ENCODE measurements at places on chromosomes 6 and 20.

GRCh38 chr6:87274660-87275274, 47.6 kb upstream of the SMIM8 start:
- DNase-seq, result no peak

DNA sequence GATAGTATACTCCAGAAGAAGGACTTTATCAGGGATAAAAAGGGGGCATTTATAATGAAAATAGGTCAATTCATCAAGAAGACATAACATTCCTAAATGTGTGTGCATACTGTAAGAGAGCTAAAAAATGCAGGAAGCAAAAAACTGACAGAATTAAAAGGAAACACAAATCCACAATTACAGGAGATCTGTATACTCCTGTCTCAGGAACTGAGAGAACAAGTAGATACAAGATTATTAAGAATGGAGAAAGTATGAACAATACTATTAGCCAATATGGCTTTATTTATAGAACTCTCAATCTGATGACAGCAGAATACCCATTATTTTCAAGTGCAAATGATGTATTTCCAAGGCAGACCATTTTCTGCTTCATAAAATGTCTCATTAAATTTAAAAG, 167.7 kb upstream of the BMP5 start:
- no peak for DNase-seq

DNA sequence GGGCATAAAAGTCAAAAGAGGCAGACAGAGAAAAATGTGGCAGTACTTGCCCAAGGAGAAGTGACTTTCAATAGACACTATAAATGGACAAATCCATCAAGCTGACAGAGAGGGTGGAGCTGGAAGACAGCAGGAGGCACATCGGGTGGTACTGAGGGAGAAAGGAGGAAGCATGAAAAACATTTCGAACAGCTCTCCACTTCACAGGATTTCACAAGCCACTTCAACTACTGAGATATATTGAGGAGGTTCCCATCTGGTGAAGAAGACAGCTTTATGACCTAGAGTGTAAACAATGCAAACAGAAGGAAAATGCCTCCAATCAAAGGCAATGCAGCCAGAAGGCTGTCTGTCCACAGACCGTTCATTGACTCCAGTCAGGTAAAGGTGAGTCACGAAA, 259.4 kb upstream of the ECI2 start:
- no peak for DNase-seq

DNA sequence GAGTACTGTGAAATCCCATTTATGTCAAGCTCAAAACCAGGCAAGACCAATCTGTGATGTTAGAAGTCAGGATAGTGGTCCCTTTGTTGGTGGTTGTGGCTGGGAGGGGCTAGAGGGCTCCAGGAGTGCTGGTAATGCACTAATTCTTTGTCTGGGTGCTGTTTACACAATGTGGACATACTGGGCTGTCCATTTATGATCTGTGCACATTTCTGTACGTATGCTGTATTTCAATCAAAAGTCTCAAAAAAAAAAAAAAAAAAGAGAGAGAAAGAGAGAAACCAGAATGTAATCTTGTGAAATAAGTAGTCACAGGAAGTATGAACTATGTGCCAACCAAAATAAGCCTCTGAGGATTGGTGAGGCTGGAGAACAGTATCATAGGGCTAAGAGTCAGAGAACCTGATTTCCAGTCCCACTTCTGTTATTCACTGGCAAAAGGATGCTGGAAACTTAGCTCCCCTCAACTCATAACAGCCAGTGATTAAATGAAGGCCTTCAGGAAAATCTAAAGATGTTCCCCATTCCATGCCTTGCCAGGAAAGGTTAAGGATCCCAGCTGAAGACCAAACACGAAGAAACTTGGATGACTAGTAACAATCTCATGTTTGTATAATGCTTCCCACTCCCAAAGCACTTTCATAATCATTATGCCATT, 19.6 kb upstream of the TRAM2 start:
- DNase-seq, result no peak

GRCh38 chr6:113595911-113596376, 261.2 kb upstream of the MARCKS start:
- DNase-seq, result no peak

DNA sequence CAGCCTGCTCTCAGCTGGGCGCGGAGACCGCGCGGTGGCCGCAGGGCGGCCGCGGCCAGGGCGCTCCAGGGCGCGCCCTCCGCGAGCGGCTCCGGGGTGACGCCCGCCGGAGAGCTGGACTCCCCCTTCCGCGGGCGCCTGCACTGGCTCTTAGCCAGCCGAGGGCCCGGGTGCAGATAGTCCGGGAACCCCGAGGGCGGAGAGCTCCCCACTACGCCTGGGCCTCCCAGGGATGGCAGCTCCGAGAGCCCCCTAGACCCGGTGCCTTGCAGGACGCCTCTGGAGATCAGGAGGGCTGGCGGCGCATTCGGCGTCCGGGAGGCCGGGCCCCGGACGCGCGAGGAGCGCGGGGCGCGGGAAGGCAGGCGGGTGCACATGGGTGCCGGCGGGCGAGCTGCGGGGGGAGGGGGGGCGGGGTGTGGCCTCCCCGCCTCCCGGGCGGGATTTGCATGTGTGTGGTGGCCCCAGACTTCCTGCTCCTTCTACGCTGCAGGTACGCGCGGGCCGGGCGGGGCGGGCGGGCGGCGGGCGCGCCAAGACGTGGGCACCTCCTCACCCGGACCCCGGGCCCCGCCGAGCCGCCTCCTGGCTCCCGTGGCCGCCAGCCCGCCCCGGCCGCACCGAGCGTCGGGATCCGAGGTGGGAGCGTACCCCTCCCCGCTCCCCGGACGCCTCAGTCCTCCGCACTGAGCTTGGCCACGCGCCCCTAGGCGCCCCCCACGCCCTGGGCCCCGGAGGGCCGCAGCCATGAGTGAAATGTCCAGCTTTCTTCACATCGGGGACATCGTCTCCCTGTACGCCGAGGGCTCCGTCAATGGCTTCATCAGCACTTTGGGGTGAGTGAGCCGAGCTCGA, at the start of gene ITPR3:
ITPR3 (plus strand) TSS at position 467 of the 855 bp plus-strand sequence; CDS start at position 748, 281 bp downstream.
- DNase-seq, result peak; percentile 62

- no peak for DNase-seq
Observed at GRCh38 chr6:74058606-74059005, 362.6 kb downstream of the CD109 start.

DNA sequence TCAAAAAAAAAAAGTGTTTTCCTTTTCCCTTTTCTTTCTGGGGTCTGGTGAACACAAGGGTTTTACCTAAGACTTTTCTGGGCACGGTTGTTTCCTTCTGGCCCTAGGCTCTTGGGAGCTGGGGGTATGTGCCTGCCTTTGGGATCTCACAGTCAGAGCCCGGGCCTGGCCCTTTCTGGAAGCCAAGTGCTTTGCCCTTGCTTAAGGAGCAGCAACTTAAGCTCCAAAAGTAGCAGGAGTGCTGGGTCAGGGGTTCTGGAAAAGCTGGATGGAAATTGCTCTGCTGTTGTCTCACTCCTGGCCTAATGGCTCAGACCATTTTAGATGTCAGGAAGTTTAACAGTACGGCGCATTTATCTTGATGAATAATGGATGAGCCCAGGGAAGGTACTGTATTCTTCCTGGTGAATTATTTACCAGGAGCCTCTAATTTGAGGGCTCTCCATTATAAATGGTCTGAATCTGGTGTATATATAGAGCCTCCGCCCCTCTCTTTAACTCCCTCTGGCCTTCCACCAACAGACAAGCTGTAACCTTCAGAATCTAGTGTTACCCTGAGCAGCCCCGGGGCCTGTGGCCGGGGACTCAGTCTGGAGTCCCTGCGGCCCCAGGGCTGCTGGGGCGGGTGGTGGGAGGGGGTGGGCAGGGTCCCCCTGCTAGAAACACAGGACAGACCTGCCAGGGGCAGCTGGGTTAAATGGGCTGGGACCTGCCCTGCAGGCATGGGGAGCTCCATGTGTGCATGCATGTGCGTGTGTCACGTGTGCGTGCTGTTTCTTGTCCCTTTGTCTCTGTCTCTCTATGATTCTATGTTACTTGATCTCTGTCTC, 37.5 kb downstream of the PTK7 start:
- no peak for DNase-seq

GRCh38 chr20:54995553-54995952, 520.2 kb downstream of the DOK5 start:
- DNase-seq, result no peak

DNA sequence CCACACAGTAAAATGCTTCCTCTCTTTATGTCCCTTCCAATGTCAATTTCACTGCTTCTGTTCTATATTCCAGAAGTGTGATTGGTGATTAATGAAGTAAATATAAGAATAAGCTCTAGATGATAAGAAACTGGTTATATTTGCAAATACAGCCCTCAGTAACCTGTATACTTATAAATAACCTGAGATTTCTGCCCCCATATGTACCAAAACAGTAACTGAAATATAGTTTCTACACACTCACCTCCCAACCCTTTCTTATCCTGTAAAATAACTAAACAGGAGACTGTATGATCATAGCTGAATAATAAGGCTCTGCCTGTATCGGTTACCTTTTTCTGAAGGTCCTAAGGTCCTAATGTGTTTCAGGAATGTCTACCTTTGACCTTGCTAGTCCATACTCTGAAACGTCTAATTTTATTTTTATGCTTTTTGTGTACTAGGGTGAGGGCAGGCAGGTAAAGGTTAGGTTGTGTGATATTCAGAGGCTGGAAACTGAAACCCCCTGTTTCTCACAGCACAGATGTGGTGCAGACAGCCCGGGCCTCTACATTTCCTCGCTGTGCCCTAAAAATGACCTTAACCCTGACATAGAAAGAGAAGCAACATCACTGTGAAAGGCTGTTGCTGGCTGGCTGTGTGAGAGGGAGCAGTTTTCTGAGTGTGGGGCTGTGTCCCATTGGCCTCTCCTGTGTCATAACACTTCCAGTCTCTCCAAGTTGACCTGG, 378.8 kb downstream of the CENPW start:
- no peak for DNase-seq

DNA sequence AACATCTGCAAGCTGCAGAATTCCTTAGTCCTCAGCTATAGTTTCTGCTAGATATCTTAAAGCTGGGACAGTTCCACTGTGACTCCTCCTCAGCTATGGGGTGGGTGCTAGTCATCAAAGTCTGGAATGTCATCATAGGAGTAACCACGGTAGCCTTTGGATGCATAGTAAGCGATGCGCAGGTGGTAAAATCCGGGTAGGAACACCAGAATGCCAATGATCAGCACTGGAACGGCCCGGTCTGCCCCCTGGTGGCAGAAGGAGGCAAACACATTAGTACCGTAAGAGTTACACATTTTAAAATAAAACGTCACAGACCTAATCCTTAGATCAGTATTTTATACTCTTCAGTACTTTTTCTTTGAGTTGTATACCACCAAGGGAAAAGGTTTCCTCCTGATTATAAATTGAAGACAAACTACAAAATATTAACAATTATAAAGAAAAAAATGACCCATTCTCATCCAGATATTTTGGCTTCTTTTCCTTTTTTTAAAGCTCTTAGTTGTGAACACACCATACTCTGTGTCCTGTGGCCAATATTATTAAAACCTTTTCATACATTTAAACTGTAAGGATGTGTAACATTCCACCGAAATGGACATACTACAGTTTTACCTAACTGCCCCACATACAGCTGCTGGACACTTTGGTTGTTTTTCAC, 18.9 kb downstream of the PCNA start:
- DNase-seq, result peak; percentile 62

DNA sequence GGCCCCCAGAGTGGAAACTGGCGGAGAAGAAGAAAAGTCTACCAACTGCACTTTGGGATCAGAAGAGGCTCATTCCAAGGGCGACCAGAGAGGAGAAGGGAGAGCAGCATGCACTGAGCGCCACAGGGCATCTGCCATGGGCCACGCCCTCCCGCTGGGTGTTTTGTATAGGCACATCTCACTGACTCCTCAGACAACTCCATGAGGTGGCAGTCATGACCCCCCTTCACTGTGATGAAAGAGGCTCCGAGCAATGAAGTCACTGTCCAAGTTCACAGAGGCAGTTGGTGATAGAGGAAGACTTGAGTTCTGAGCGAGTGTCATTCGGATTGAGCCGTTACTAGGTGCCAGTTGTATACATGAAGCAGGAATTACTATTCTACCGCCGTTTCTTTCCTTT, 15.4 kb downstream of the BPIFB1 start:
- DNase-seq, result no peak

GRCh38 chr20:38920851-38921250, 5.4 kb upstream of the FAM83D start:
- DNase-seq, result no peak

- DNase-seq, result no peak
Observed at GRCh38 chr6:142898927-142899895, 45.8 kb downstream of the HIVEP2 start.

Data from activated CD4-positive, alpha-beta T cell treated with anti-CD3 and anti-CD28 coated beads for 24 hours (primary cell).